ENCODE measurements at places on chromosomes 1 and 21.

DNA sequence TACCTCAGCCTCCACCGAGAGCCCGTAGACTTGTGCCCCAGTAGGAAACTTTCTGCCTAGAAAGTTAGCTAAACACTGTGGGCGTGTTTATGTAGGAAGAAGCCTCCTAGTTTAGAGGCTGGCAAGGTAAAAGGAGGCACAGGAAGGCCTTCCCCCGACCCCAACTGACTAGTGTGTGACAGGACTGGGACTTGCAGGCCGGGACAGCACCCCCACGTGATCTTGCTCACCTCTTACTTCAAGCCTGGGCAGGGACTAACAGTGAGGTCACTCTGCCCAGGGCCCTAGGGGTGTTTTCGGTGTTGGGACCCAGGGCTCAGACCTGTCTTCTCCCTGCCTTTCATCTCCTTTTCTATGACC is 392 bp upstream of the TAGLN2 start:
- DNase-seq: no peak

- no peak for DNase-seq
Measured at GRCh38 chr1:77319036-77319705, 37.4 kb downstream of the AK5 start.

GRCh38 chr1:169872906-169873305 is 20.8 kb downstream of the SCYL3 start:
- no peak for DNase-seq

- DNase-seq: no peak
Measured at GRCh38 chr1:185560760-185561159, 173.4 kb upstream of the HMCN1 start.

DNA sequence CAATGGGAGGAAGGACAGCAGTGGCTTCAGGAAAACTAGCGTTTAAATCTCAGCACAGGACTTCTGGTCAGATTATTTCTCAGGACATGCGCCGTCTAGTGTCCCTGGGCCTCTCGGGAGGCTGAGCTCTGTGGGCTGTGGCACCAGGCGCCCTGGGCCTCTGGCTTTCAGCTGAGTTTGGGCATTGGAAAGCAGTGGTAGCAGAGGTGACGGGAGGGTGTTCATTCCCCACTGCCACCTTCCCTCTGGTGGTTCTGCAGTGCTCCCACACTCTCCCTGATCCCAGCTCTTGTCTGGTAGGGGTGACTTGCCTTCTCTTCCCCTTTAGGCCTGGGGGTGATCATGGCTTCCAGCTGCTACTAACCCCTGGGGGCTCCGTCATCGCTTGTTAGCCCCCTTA is 42.2 kb upstream of the USP1 start:
- no peak for DNase-seq

GRCh38 chr1:205792961-205793673 is 17.8 kb upstream of the RAB29 start:
- no peak for DNase-seq

- no peak for DNase-seq
Measured at GRCh38 chr1:116256286-116256649, 116.8 kb upstream of the ATP1A1 start.

DNA sequence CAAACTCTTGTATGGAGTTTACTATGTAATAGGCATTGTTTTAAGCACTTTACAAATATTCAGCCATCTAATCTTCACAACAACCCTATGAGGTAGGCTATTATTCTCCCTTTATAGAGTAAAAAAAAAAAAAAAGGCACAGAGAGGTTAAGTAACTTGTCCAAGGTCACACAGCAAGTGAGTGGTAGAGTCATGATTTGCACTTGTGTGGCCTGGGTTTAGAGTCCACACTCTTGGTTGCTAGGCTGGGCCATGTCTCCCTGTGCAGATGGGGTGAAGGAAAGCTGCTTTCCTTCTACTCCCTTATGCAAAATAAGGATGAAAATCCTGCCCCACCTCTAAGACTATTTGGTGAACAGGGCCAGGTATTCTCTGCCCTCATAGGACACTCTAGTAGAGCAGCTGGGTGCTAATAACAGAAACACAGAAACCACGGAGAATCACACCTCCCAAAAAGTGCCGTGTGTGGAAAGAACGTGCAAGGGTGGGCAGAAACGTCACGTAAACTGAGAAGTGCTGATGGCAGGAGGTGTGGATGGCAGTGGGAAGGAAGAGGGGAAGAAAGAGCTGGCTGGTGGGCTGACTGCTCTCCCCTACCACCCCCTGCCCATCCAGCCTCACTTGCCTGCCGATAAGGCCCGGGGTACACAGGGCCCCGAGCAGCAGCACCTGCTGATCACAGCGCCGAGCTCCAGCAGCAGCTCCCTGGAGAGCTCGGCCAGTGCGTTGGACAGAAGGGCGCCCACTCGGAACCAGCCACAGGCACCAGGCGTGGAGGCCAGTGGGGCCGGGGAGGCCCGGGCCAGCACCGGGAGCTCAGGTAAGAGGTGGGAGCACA is 28.3 kb upstream of the VPS13D start:
- DNase-seq: no peak

DNA sequence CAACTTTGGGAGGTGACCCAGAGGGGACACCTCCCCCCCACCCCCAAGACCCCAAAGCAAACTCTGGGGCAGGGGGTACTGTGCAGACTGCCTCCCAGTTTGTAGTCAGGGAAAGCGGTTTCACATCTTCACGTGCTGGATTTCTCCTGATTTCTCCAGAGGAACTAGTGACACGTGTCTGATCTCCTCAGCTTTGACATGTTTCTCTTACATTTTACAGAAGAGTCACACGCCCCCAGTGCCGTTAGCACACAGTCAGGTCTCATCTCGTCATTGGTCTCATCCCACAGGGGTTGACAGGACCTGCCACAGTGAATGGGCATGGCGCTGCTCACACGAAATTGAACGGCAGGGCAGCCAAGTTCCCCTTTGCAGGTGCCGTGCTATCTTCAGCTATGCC is 11.8 kb downstream of the PDPN start:
- DNase-seq: no peak

DNA sequence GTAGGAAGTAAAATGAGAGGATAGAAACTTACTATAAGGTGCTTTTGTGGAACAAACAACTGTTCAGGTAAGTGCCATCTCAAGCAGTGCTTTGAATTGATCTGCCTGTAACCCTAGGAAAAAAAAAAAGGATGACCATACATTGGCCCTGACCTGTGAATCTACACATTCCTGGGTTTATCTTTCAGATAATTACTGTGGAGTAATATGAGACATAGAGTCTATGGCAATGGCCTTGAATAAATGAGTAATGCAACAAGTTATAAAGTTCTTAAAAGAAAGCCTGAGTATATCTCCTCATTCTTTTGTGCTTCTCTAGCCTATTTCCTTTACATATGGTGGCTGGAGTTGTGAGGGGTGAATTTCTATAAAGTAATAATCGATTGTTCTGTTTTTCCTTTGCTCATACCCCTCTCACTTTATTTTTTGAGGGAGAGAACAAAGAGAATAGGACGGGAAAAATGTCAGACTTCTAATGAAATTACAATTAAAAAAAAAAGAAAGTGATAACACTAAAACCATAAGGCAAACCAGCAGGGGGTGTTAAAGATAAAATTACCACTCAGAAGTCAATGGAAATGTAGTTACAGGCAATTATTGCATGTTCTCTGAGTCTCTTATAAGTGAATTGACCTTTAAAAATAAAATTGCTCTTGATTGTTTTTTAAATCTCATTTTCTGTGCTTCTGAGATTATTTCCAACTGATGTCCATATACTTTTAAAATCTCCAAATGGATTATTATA is 12.4 kb upstream of the ATP1A1 start:
- DNase-seq: no peak

DNA sequence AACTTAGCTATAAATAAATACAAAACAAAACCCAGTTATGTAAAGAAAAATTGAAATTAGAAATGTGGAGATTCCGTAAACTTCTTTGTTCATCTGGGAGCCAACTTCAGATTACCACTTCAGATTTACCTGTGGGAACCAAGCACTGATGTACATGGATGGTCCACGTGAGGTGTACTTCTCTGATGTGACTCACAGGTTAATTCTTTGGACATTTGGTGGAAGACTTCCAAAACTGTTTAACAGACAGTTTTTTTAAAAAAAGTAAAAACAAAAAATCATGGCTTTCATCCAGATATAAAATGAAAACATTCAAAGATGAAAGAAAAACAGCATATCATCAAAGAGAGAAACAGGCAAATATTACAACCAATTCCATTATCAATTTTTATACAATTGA is 92.0 kb downstream of the MAST2 start:
- no peak for DNase-seq

All from activated gamma-delta T cell treated with Interleukin-2 at 50 U/mL for 16 hours (primary cell).